Central memory CD8-positive, alpha-beta T cell (primary cell): ENCODE measurements at places on chromosomes 13 and 19.

- no peak for DNase-seq
Observed at GRCh38 chr13:110269509-110270185, 37.3 kb downstream of the COL4A1 start.

- DNase-seq, result no peak
Observed at GRCh38 chr19:46478356-46478986, 7.1 kb upstream of the PNMA8A start.

GRCh38 chr19:53877361-53877766, 4.6 kb upstream of the PRKCG start:
- DNase-seq, result peak; percentile 14

DNA sequence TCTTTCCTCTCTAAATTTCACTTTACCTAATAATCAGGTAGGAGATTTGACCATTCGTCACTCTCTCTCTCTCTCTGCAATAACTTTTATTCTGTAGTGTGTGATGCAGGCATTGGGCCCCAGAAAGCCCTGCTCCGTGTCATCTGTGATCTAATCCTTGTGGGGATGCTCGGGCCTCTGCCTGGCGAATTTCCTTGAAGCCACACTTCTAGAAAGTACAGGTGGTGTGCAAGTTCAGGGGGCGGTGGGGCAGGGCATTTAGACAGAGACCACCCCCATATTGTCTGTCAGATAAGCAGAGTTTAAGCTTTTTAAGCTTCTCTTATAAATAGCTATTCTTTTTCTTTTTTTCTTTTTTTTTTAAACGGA, 53.4 kb upstream of the GPR12 start:
- DNase-seq, result no peak

DNA sequence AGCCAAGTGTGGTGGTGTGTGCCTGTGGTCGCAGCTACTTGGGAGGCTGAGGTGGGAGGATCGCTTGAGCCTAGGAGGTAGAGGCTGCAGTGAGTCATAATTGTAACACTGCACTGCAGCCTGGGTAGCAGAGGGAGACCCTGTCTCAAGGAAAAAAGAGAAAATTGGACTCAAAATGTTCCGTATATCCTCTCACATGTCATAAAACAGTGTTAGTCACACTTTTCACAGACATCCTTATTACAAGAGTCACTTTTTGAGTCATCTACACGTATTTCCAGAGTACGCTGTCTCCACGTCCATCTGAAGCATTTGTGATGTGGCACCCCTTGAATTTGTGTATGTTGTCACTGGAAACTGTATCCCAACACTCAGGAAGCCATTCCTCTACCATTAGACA, 133.0 kb downstream of the SIPA1L3 start:
- DNase-seq, result no peak

- no peak for DNase-seq
Observed at GRCh38 chr13:27140060-27140459, 31.6 kb downstream of the USP12 start.

- no peak for DNase-seq
Observed at GRCh38 chr13:35789335-35790165, 313.1 kb upstream of the MAB21L1 start.

- no peak for DNase-seq
Observed at GRCh38 chr19:52206481-52206880, 16.6 kb downstream of the PPP2R1A start.

GRCh38 chr13:109366525-109366924, 419.9 kb downstream of the IRS2 start:
- no peak for DNase-seq

DNA sequence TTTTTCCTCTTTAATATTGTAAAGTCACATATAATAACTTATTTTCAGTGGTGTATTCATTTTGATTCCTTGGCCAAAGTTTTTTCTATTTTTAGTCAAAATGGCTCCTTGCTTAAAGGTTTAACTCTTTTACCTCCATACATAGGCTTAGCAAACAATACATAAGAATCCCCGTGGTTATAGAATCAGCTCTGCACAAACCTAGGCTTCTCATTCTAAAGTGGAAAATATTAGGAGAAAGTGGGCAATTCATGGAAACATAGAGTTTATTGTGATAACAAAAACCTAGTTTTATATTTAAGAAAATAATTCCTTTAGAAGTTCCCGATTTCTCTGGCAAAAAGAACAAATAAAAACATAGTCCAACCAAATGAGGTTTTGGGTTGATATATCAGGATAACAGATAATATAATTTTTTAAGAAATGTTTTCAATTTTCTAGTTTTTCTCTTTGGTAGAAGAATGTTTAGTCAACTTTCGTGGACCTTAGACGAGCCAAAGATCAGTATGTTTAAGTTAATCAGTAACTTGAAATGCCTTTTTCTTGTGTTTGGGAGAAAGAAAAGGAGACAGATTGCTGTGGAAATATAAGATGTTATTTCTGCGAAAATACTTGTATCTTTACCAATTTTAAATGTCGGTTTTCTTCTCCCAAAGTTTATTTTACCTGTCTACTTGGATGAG, 93.4 kb upstream of the KLF12 start:
- DNase-seq, result no peak

DNA sequence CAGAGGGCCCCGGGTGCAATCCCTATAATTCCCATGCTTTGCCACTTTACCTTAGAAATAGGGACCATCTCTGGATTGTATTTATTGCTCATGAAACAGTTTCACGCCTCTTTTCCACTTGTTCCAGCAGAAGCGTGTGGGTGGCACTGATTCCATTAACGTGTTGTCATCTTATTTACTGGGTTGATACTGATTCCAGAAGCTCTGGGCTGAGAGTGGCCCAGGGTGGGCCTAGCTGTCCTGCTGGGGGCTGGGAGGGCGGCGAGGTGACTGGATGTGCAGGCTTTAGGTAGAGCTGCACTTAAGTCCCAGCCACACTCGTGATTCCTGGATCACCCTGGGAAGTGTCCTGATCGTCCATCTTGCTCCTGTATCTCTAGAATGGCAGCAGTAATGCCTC, 155.0 kb downstream of the TEX29 start:
- no peak for DNase-seq

DNA sequence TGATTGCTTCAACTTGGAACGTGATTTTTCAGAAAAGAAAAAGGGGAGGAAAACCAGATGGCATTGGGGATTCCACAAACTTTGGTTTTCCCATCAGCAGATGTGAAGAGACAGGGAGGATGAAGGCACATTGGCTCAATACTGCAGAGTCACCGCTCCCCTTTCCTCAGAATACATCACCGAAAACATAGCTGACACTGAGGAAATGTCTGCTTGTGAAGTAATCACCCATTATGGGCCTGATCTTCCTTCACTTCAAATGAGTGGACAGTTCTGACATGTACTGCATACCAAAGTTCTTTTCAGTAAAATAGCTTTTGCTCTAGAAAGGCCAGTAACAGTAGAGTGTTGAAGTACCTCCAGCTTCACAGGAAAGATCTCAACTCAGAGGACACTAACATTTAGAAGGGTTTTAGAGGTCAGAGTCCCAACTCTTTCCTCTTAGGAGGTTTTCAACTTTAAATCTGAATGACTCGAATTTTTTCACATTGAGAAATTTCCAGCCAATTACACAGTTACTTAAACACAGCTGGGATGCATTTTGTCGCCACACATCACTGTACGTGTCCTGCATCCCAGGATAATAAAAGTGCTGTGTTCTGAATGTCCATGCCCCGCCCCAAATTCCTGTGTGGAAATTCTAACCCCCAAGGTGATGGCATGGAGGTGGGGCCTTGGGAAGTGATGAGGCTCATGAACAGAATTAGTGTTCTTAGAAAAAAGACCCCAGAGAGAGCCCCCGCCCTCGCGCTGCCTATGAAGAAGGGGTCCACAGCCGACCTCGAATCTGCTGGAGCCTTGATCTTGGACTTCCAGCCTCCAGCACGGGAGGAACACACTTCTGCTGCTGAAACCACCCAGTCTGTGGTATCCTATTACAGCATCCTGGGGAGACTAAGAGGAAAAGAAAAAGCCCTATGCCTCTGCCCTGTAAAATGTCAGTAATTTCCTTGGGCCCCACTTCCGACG, 77.7 kb downstream of the COL4A1 start:
- DNase-seq, result no peak

DNA sequence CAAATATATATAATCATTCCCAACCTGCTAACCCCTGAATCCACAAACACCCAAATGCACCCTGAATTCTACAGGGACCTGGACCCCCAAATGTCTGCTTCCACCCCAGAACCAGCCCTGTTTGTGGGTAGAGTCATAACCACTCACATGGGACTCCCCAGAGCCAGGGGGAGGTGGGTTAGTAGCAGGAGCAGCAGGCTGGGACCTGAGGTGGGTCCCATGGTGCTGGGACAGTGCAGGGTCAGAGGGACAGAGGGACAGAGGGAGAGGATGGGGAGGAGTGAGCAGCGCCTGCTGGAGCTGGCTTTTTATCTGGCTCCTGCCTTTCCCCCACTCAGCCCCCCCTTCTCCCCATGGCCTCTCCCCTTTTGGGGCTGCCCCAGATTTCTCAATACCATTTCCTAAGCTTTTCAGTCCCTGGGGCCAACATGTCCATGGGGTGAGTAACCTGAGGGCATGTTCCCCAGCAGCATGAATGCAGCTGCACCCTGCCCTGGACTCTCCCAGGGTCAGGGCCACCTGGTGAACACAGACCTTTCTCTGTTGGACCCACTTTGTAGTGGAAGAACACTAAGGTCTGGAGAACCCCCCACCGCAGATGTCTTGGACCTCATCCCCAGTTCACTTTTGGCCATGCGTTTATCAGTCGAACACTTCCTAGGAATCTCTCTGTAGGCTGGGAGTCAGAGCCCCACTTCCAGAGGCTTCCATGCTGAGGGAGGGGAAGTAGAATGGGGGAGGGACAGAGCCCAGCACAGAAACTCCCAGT, at the start of gene C3:
Gene C3, minus strand, starts transcription at position 282 of the 769 bp plus-strand sequence. Its CDS starts 61 bp downstream, at position 221.
- DNase-seq, result no peak

GRCh38 chr19:36805364-36805763, 32.8 kb upstream of the ZNF850 start:
- DNase-seq, result no peak

DNA sequence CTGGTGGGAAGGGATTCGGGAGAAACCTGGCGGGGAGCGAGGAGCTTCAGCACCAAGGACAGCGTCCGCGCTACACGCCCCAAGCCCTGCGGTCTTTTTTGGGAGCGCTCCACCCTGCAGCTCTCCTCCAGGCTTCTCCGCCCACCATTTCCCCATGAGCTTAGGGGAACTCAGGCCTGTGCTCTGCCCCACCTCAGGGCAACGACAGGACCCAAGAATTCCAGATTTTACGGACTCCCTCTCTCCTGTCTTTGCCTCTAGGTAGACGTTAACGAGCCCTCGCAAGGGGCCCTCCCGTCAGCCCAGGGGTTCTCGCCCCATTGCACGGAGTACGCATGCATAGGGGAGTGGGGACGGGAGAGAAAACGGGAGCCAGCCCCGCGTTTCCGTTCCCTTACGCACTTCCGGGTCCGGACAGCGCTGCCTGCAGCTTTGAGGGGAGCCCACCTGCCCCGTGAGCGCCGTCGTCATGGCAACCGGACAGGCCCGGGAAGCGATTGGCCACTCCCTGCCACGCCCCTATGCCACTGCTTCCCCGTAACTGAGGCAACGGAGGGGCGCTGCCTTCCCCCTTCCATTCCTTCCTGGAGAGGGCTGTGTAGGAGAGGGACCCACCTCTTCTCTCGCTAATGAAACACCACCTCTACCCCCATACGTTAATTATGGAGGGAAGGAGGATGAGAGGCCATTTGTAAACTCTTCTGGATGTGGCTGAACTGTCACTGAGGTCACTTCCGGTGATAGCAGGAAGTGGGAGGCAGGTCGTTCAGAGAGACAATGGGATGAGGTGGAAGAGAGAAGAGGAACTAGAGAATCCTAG, 20.8 kb downstream of the NOVA2 start:
- no peak for DNase-seq

DNA sequence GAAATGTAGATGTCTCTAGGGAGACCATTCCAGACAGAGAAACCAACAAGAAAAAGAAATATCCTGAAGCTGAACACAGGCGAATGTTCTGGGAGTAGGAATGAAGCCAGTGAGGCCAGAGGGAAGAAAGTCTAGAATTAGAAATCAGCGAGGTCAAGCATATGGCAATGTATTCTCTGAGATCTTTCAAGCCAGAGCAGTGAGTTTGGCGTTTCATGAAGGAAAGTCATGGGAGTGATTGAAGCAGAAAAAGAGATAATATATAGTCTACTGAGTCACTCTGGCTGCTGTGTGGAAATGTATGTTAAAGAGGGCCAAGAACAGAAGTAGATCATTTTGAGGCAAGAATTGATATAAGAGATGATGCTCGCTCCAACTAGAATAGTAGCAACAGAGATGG, 576.0 kb downstream of the PCDH17 start:
- DNase-seq, result no peak

- no peak for DNase-seq
Observed at GRCh38 chr19:54661846-54662481, 821 bp upstream of the LILRB4 start.

DNA sequence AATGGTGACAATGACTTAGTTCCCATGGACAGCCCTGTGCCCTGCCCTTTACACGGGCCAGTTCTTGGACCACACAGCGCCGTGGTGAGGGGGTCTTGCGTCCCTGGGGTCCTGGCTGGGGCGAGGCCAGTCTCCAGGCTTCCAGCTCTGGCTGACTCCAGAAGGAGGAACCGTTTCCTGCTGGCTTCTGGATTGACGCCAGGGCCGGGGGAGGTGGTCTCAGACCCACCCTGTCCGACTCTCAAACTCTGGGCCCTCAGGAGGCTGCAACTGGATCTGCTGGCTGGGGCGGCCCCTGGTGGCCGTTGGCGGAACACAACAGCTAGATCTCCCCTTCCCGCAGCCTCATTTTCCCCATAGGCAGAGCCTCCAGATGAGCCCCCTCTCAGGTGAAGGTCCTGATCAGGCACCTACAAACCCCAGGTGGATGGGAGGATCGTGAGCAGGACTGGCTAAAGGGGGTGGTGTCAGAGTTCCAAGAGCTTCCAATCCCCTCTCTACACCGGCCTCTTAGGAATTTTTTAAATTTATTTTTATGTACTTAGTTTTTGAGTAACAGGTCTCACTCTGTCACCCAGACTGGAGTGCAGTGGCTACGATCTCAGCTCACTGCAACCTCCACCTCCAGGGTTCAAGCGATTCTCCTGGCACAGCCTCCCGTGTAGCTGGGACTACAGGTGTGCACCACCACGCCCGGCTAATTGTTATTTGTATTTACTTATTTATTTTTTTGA, 8.0 kb downstream of the CCDC194 start:
- peak; percentile 47 for DNase-seq

GRCh38 chr13:76038920-76039716, 403.0 kb downstream of the LMO7 start:
- DNase-seq, result no peak

DNA sequence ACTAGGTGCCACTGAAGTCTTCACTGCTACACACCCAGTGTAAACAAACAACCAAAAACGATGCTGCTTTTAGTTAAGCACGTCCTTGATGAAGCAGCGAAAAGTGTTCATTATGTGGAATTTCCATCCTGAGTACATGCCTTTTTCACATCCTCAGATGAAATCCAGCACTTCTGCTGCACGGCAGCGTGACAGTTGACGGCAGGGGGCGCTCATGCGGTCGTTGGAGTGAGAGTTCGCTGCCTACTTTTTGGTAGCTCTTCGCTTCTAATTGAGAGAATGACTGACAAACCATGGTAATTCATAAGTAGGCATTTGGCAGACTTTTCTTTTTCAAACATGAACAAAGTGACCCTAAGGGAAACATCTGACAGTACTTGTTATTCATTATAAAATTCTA, 1124.9 kb downstream of the EFNB2 start:
- no peak for DNase-seq

GRCh38 chr19:18999896-19000620, 33.3 kb downstream of the SUGP2 start:
- no peak for DNase-seq
